ENCODE measurements at places on chromosomes 11 and 22. TPM values are rescaled to one million over a fixed set of nuclear protein-coding genes. Genes with fewer than 3 reads are reported as not detected.
A peak's percentile ranks its signal among the peaks of the same experiment; 100 is the strongest.

MS4A2 gene
- not detected for total RNA-seq

GRCh38 chr11:111718436-111718835 lies 47.8 kb downstream of the PPP2R1B start:
- DNase-seq = peak; percentile 49

- DNase-seq = no peak
Observed at GRCh38 chr11:134745456-134745855, 333.4 kb upstream of the B3GAT1 start.

- no peak for DNase-seq
Observed at GRCh38 chr11:96358321-96358720, 15.3 kb upstream of the MAML2 start.

DNA sequence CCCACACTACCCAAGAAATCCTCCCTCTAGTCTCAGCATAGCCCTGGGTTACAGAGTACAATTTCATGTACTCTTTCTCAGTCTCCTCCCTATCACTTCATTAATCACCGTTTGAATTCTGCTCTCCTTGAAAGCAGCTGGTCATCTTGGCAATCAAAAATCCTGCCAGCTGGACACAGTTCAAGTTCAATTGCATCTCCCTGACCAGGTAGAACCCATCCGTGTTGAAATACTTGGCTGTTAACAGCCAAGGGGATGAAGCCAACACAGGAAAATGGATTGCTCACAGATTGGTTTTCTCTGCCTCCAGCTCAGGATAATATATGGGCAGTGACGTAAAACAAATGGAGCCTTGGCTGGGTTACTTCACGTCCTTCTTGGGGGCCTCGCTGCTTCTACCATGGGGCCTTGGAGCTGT lies 55.1 kb upstream of the GRK3 start:
- DNase-seq = no peak

DNA sequence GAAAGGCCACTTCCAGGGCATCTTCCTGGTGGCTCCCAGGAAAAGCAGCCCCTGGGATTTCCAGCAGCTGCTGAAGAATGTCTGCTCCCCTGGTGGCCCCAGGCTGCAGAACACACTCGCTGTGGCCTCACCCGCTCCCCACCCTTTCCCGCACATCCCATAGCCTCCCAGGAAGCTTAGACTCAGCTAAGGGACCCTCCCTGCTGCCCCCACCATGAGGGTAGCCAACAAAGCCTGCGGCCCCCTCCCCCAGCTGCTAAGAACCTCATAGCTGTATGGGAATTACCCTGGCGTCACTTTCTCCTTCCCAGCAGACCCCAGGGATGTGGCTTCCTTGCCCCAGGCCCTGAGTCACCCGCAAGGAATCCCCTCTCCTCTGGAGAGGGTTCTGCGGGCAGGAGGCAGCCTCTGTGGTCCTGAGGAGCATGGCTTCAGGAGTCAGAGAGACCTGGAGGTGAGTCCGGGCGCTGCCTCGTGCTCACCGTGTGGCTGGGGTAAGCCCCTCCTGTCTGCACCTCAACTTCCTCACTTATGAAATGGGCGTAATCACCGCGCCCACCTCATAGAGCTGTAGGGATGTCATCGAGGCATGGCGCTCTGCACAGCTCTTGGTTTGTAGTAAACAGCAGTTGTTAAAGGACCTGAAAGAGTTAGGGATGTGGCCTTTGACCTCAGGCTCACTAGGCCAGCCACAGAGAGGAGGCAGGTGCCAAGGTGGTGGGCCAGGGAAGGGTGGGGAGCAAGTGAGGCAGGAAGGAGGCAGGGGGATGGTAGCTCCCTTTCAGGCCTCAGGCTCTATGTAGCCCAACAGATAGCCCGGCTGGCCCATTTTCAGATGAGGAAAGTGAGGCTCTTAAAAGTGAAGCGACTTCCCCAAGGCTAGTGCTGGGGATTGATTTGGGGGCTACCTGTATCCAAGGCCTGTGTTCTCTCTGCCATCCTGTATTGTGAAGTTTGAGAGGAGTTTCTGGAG lies 71.2 kb downstream of the LRRC32 start:
- no peak for DNase-seq

- DNase-seq = peak; percentile 63
Observed at GRCh38 chr11:63813035-63813562, at the start of gene SPINDOC. Gene SPINDOC (plus strand): TSS chr11:63813456. CDS start chr11:63813687, 231 bp downstream.

- no peak for DNase-seq
Observed at GRCh38 chr11:3052109-3052479, 5.1 kb downstream of the CARS1 start.

- no peak for DNase-seq
Observed at GRCh38 chr11:123833095-123833494, 26.9 kb upstream of the OR6M1 start.

DNA sequence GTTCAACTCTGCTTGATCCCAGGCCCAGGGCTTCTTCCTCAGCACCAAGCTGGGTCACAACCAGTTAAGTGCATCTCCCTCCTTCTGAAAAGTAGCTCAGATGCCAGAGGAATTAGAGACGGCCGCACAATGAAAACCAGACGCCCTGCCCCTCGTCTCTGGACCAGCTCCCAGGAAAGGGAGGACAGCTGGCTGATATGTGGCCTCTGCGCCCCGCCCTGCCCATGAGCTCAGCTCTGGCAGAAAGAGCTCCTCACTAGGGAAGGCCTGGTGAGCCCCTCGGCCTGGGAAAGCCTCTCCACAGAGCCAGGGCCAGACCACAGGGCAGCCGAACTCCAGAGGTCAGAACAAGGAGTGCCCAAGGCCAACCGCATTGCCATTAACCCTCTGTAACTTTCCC lies 18.1 kb upstream of the SCGB1A1 start:
- DNase-seq = peak; percentile 94
